Stimulated activated CD8-positive, alpha-beta memory T cell treated with anti-CD3 and anti-CD28 coated beads, Interleukin-2, amount 100 ng/mL, for 1 hour (primary cell): ENCODE measurements at places on chromosomes 2 and 18.

DNA sequence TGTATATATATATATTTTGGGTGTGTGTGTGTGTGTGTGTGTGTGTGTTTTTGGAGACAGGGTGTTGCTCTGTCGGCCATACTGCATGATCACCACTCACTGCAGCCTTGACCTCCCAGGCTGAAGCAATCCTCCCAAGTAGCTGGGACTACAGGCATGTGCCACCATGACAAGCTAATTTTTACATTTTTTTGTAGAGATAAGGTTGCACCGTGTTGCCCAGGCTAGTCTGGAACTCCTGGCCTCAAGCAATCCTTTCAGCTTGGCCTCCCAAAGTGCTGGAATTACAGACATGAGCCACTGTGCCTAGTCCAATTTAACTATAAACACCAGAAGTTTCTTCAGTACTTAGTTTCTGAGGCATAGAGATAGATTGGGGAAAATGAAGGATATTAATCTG lies 18.3 kb downstream of the LIMS1 start:
- DNase-seq, result no peak

- DNase-seq, result no peak
Measured at GRCh38 chr18:71114550-71115210, 825.8 kb downstream of the SOCS6 start.

GRCh38 chr2:23603581-23603980 lies 218.6 kb downstream of the KLHL29 start:
- DNase-seq, result no peak

- no peak for DNase-seq
Measured at GRCh38 chr2:55511508-55512124, 7.9 kb upstream of the CFAP36 start.

DNA sequence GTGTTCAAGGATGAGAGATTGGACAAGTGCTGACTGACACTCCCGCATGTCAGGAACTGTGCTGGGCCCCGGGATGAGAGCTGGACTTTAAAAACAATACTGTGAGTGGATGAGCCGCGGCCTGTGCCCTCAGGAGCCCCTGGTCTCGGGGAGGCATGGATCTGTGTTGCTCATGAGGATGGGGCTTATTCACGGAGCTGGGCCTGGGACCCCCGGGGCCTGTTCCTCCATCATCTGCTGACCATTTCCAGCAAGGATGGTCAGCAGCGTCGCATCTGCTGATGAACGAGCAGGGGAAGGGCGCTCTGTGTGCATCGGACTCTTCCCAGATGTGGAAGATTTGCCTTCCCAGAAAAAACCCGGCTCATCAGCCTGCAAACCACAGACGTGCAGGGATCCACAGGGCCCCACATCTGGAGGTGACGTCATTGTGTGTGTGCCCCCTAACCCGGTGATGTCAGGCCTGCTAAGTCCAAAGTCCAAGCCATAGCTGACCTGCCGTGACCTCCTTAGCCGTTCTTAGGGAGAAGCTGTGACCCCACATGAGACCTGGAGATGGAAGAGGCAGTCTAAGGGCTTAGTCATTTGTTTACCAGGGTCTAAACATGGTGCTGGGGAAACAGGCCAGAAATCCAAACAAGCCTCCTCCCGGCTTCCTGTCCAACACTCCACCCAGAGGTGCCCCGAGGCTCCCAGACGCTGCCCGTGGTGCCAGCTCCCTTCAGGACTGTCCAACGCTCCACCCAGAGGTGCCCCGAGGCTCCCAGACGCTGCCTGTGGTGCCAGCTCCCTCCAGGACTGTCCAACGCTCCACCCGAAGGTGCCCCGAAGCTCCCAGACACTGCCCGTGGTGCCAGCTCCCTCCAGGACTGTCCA lies 143.9 kb downstream of the PXDN start:
- no peak for DNase-seq

GRCh38 chr2:227163485-227163997 lies 464 bp downstream of the COL4A4 start:
- DNase-seq, result no peak

GRCh38 chr2:155372969-155373368 lies 674.5 kb downstream of the KCNJ3 start:
- DNase-seq, result no peak

GRCh38 chr18:54217624-54218023 lies 6.8 kb downstream of the MBD2 start:
- DNase-seq, result no peak

- DNase-seq, result no peak
Measured at GRCh38 chr2:120764492-120764891, 28.8 kb downstream of the GLI2 start.

DNA sequence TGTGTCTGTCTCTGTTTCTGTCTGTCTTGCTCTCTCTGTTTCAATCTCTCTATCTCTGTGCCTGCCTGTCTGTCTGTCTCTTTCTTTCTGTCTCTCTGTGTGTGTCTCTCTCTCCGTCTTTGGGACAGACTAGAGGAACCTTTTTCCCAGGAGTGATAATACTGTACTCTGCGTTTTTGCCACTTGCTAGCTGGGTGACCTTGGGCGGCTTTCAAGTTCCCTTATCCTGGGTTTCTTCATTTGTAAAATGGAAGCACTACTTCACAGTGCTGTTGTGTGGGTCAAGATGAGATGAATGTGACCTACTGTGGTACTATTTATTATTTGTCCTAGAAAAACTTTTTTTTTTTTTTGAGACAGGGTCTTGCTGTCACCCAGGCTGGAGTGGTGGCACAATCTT lies 42.4 kb downstream of the HPCAL1 start:
- DNase-seq, result no peak

GRCh38 chr18:50268022-50268747 lies 1.9 kb upstream of the CFAP53 start:
- peak; percentile 60 for DNase-seq

- DNase-seq, result no peak
Measured at GRCh38 chr2:71927757-71928715, 219.6 kb downstream of the CYP26B1 start.

DNA sequence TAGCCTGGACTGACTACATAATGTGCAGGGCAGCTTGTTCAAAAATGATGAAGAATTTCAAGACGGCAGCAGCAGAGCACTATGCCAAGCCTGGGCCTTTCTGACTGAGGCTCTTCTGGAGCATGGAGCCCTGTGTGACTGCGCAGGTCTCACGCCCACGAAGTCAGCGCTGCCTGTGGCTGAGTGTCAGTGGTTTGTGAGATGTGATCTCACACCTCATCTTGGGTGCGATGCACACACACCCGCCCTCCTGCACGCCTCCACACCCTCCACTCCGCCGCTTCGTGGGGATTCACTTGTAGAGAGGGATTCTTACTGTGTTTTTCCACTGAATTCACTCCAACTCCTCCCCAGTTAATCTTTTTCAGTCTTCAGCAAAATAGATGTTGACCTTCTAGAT lies 103.9 kb downstream of the VIT start:
- DNase-seq, result peak; percentile 23

- no peak for DNase-seq
Measured at GRCh38 chr2:156574112-156574511, 137.9 kb downstream of the GPD2 start.

DNA sequence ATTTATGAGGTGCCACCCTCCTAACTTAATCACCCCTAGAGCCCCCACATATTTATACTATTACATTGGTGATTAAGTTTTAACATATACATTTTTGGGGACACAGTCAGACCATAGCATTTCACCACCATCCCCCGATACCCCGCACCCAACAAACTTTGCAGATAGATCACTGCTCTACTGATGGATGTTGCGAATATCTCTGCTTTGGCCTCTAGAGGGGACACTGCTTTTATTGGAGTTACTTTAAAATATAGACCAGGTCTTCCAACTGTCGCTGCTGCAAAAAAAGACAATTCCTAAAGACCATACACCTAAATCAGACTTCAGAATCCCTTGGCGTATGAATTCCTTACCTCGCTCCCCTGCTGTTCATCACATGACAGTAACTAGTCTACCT lies 115.8 kb upstream of the FSHR start:
- no peak for DNase-seq

GRCh38 chr2:220882507-220882906 lies 689.6 kb downstream of the EPHA4 start:
- no peak for DNase-seq

GRCh38 chr2:181857483-181857882 lies 34.0 kb upstream of the ITPRID2 start:
- no peak for DNase-seq

DNA sequence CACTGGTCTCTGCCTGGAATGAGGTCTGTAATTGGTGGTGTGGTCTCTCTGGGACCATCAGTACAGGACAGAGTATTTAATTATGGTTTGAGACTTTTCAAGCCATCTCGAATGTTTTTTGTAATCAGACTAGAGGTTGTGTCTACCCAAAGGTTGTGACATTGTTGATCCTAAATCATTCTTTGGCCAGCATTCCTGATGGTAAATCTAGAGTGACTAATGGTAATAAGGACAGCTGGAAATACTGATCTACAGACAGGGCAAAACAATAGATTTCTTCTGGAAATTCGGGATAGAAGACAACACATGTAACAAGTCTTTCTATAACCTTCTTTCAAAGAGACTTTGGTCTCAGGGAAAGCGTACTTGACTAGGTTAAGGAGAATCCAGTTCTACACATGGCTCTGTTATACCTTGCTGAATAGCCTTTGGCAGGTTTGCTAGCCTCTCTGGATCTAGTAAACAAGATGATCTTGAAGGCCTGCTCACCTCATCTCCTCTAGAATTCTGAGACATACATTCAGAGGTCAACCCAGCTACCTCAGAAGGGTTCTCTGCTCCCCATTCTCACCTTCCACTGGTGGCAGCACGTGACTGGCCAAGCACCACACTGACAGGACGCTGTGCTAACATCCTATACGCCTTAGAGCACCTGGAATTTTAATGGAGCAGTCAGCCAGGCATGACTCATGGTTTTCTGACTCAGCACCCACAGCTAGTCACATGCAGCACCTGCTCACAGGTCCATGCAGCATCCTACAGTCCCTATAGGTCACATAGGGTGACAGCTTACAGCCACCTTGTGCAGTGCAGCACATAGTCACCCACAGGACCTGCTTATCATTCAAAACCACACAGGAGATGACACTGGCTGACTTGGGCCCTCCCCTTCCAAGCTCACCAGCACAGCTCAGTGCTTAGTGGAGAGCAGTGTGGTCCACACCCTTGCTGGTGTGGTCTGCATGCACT lies 12.2 kb downstream of the PLB1 start:
- no peak for DNase-seq

DNA sequence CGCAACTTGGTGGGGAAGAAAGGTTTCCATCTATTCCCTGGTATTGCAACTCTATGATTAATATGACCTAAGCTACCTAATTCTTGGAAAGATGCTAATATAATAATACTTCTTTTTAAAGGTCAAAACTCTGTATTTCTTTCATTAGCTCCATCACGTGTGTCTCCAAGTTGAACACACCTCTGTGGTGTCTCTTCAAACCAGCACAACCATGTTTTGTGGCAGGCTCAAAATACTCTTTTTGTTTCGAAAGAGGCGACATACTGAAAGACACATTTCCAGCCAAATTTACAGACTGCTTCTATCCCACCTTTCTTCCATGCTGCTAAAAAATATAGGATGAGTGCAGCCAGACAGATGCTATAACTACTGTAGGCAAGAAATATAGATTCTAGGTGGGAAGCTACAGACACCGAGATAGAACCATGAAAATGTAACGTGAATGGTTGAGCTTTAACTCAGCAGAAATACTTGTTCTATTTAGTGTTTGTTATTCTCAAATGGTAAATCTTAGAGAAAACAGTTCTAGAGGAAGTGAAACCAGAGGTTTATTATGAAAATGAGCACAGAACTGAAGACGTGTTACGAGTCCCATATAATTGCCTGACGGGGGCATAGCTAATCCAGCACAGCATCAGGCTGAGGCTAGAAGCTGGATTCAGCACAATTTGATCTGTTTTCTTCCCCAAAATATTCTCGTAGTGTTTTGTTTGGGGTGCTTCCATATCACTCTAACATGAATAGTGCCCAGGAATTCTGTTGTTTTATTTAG lies 991.5 kb upstream of the FANCL start:
- no peak for DNase-seq

- no peak for DNase-seq
Measured at GRCh38 chr18:1133541-1133940, 228.9 kb downstream of the ADCYAP1 start.

GRCh38 chr2:221350616-221351015 lies 221.5 kb downstream of the EPHA4 start:
- no peak for DNase-seq
